ENCODE measurements at places on chromosomes 2 and 18.

DNA sequence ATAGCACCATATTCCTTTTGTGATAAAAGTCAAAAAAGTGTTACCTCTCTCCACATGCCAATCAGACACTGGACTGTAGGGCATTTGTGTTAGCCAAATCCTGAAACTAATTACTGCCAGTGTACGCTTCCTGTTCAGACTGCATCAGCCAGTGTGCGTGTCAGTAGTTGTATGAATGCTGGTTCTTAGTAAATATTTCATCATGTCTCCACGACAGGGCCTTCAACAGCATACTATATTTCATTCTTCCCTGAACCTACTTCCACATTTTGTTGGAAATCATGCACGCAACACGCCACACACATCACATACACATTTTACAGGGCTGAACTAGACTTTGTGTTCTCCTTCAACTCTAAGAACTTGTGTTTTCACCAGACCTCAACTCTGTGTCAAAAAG lies 77.5 kb downstream of the EPB41L3 start:
- DNase-seq: peak; percentile 46

DNA sequence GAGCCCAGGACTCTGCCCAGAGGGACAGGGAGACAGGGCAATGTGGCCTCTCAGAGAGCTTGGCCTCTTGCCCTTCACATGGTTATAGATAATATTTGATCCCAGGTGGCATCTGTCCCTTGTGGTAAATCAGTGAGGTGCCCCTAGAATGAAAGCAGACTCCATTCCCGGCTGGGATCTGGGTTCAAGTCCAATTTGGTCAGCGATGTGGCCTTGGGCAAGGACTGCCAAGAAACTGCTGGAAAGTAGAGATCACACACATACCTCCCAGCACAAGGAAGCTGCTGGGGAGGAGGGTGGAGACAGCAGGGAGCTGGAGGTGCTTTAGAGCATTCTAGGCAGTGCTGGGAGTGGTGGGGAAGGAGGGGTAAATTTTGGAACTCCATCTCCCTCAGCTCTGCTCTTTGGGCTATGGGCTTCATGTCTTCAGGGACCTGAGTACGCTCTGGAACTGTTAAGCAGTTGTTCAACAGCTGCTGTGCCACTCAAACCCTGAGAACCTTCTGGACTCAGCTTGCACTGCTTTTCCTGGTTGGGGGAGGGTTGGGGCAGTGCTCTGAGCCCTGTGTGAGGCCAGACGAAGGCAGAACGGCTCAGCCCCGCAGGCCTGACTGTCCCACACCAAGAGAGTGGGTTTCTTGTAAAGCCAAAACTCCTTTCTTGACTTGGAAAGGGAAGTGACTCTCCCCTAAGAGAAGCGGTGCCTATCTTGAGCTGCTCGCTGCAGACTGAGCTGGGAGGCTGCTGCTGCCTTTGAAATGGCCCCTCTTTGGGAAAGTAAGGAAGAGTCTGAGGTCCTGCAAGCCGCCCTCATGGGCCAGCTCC lies 23.0 kb downstream of the INPP5D start:
- no peak for DNase-seq

- DNase-seq: no peak
These were observed 124.8 kb upstream of the TACR1 start for GRCh38 chr2:75324141-75324540.

GRCh38 chr18:48832938-48833700 lies 117.6 kb downstream of the SMAD7 start:
- peak; percentile 54 for DNase-seq

GRCh38 chr2:119117408-119117807 lies 41.1 kb downstream of the C1QL2 start:
- no peak for DNase-seq

Data from CD4-positive, alpha-beta T cell treated with Interferon gamma for 1 hour (primary cell).